ENCODE measurements at places on chromosomes 12 and 14. TPM values are rescaled to one million over a fixed set of nuclear protein-coding genes. Genes with fewer than 3 reads are reported as not detected.

RDH16 gene
- not detected for total RNA-seq

TMEM179 gene
- total RNA-seq, result not detected

ITGB7 gene
- 1.4 TPM for total RNA-seq

VRTN gene
- total RNA-seq, result not detected

LTB4R2 gene
- 6.8 TPM for total RNA-seq

ITFG2 gene
- 14.4 TPM for total RNA-seq

ART4 gene
- total RNA-seq, result not detected

DPPA3 gene
- not detected for total RNA-seq

C12orf56 gene
- total RNA-seq, result 0.43 TPM
